NCI-H526 (cell line): ENCODE measurements at places on chromosomes 16 and 17.

GRCh38 chr17:55735731-55736405 lies 13.2 kb upstream of the TMEM100 start:
- DNase-seq = no peak

GRCh38 chr16:70579648-70580630 lies 56.3 kb downstream of the SF3B3 start:
- DNase-seq = no peak

- no peak for DNase-seq
Observed at GRCh38 chr16:24681793-24682192, 47.7 kb upstream of the TNRC6A start.

- DNase-seq = no peak
Observed at GRCh38 chr16:14511800-14512135, 118.3 kb downstream of the PARN start.

GRCh38 chr16:2204416-2205103 lies 694 bp upstream of the MLST8 start:
- no peak for DNase-seq

DNA sequence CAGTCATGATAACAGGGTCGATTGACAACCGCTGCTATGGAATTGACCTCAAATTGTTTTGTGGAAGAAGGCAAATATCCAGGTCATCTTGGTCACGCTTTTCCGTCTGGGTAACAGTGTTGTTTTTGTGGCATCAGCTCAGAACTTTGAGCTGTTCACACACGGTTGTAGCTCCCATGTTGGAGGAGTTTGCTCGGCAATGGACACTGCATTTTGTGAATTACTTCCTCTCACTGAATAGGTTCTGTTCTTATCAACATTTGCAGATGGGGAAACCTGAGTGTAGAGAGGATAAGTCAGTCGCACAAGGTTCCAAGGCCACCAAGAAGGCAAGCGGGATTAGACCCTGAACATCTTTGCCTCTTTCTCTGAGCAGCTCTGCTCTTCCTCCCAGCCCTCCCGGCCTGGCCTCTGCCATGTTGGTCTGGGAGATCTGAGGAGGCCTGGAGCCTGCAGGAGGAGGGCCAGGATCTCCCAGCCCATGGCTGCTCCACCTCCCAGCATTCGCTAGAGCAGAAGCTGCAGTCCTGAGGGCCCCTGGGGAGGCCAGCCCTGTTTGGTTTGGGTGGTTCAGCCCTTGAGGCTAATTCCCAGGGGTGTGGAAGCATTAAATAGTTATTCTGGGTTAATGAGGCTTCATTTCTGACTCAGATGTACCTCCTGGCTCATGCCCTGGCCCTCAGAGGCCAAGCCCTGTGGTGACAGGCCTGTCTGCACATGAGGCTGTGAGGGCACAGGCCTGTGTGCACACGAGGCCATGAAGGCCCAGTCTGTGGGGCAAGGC lies 154.1 kb upstream of the PLCG2 start:
- no peak for DNase-seq

- no peak for DNase-seq
Observed at GRCh38 chr17:4334776-4335584, 31.5 kb downstream of the UBE2G1 start.

- DNase-seq = no peak
Observed at GRCh38 chr17:33140413-33141099, 148.9 kb downstream of the SPACA3 start.

DNA sequence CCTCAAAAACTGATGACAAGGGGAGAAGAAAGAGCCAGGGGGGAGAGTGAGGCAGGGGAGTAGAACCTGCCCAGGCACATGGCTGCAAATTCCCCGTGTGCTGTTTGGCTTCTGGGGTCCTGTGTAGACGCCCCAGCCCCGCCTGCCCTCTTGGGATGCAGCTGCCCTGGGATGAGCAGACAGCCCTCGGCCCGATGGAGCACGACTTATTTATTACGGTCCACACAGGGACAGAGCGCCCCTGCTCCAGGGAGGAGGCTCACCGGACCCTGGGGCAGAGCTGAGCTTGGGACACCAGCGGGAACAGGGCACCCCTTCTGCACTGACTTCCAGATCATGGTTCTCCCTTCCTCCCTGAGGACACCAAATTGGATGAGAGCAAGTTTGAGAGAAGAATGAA lies 9.1 kb downstream of the LDHD start:
- DNase-seq = no peak

- no peak for DNase-seq
Observed at GRCh38 chr17:51257150-51258081, 2.4 kb downstream of the MBTD1 start.

GRCh38 chr17:75485688-75486087 lies 29.3 kb downstream of the TMEM94 start:
- DNase-seq = no peak

DNA sequence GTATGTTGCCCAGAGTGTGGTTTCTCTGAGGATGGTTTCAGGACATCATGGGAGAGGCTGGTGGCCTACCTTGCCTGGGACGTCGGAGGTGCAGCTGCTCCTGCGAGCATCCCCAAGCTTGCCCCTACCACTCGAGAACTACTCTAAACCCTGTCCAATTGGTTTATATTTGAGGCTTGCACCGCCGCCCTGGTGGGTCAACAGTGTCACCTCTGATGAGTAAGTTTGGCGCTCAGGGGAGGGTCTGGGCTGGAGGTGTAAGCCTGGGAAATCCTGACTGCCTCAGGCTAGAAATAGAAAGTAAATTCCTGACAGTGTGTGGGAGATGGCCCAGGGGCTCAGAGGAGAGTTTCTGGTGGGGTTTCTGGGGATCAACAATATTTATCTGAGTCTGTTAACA lies 48.2 kb downstream of the CCDC42 start:
- no peak for DNase-seq

- DNase-seq = no peak
Observed at GRCh38 chr17:83180264-83180995, 101.0 kb downstream of the METRNL start.

- no peak for DNase-seq
Observed at GRCh38 chr17:3848229-3848835, 2.3 kb upstream of the NCBP3 start.

DNA sequence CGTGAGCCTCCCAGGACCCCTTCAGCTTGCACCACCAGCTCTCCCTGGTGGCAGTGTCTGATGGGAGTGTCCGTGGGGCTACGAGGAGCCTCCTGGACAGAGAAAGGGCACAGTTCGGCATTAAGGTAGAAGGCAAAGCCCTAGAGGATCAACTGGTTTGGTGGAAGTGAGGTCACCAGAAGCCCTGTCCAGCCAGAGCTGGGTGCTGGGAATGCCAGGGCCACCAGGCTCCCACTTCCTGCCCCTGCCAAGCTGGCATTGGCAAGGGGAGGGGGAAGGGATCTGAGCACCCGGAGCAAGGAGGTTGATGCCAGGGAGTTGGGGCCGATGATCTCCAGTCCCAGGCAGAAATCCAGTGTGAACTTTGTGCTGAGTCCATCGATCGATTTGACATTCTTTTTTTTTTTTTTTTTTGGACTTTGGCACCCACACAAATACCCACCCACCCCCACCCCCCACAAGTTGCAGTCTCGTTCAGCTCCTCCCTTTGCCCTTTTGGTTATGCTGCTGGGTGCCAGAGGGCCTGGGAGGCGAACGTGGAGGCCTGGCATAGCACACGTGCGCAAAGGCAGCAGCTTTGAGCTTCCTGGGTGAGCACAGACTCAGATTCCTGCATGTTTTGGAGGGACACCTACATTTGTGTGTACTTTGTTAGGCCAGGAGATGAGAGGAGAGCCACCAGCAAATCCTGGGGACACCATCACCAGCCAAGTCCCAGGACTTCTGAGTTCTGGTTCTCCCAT lies 2.1 kb downstream of the NHERF1 start:
- no peak for DNase-seq

- no peak for DNase-seq
Observed at GRCh38 chr17:15418781-15419180, 48.6 kb downstream of the CDRT4 start.

DNA sequence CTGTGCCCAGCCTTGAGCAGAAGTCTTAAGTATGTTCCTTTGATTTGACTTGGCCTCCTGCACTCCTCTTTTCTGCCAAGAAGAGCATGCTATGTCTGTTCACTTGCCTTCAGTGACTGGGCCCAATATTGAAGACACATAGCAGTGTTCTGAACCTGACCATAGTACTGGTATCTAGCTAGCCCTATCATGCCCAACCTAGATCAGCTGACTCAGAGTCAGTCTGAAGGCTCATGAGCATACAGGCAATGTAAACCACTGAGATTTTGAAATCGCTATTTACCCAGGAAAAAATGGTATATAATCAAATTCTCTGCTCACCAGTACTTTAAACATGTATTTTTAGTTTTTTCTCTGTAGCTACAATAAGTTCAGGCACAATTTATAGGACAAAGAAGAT lies 129.4 kb downstream of the TANC2 start:
- DNase-seq = no peak

GRCh38 chr16:77221482-77221881 lies 22.3 kb downstream of the SYCE1L start:
- no peak for DNase-seq

DNA sequence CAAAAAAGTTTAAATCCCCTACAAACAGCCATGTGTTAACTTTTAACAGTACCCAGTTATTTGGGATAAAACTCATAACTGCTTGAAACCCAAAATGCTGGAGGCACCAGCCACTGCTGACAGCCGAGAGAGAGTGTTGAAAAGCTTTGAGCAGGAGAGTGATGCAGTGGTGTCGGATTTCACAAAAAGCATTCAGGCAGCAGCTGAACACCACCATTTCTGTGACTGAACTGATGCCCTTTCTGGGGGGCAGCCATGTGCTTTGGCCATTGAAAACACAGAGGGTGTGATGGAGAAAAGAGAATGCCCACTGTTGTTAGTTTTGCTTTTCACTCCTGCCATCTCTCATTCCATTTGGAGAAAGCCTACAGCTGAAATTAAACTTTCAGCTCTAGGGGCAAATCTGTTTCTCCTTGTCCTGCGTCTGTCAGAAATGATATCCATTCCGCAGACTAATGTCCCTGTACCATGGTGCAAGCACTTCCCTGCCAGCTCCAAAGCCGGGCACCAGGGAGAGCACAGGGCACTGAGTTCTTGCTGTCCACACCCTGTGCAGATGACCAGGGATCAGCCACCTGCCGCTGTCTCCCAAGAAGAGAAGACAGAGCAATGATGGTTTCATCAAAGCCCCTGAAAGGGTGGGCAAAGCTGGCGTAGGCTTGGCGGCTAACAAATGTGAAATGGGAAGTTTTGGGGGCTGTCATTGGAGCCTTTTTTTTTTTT lies 16.6 kb upstream of the MLYCD start:
- no peak for DNase-seq

GRCh38 chr16:84137769-84138357 lies 7.1 kb downstream of the HSDL1 start:
- no peak for DNase-seq

- DNase-seq = no peak
Observed at GRCh38 chr17:43531955-43532354, 14.2 kb downstream of the ETV4 start.

GRCh38 chr17:43143201-43143600 lies 18.0 kb upstream of the BRCA1 start:
- DNase-seq = no peak

GRCh38 chr17:54793271-54793670 lies 107.4 kb upstream of the TOM1L1 start:
- DNase-seq = no peak

- DNase-seq = no peak
Observed at GRCh38 chr16:346587-346986, 5.9 kb downstream of the AXIN1 start.
